ENCODE measurements at places on chromosomes 3 and 15.
A peak's percentile ranks its signal among the peaks of the same experiment; 100 is the strongest.

DNA sequence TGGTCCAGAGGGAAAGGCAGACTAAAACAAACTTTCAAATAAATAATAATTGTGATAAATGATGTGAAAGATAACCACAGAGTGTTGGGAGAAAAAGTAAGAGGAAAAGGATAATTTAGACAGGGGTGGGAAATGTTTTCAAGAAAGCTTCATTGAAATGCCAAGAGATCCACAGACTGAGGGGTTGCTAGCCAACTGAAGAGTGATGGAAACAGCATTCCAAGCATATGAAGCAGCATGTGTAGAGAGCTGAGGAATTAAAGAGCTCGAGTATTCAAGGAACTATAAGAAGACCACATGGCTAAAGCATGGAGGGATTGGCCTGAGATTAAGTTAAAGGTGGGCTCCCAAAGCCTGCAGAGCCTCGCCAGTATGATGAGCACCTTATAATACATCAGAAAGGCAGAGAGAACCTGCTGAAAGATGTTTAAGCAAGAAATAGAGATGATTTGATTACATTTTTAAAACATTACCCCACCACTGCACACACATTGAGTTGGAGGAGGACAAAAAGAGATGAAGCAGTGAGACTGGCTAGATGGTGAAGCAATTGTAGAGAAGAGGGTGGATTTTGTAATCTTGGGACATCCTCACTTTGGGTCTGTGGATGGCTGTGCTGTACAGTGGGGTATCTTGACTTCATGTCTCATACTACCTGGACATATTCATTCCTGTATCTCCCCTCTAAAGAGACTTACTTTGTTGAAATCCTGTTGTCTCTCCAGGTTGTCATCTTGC lies 100.8 kb downstream of the STAC start:
- no peak for DNase-seq

DNA sequence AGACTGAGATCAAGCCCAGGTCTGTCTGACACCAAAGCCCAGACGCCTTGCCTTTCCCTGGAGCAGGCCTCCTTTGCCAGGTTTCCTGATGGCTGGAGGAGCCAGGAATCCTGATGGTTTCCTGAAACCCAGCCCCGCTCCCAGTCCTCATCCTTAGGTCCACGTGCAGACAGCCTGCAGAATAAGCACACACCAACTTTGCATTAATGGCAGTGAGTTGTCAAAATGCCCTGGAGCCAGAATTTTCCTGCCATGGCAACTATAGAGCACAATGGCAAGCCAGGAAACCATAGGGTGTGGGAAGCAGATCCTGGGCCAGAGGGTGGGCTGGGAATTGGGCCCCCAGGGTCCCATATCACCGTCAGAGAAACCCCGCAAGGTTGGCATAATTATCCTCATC lies 67.4 kb upstream of the HRH1 start:
- no peak for DNase-seq

DNA sequence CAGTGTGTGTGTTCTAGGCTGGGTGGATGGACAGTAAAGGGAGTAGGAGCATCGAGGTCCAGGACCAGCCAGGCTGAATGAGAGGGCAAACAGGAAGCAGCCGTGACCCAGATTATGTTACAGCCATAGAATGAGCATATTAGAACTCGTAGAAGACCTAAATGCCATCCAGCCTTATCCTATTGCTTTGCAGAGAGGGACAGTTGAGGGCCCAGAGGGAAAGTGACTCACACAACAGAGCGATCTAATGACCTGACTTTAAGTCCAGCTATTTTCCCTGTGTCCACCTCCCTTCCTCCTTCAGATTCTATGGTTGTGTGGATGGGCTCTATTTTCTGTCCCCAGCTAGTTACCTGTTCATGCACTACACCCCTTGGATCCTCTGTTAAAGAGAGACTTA lies 634.1 kb upstream of the TBL1XR1 start:
- no peak for DNase-seq

- DNase-seq, result no peak
Measured at GRCh38 chr3:5090197-5090596, 31.9 kb upstream of the ARL8B start.

- DNase-seq, result peak; percentile 32
Measured at GRCh38 chr3:128584412-128585020, 66.1 kb downstream of the RPN1 start.

DNA sequence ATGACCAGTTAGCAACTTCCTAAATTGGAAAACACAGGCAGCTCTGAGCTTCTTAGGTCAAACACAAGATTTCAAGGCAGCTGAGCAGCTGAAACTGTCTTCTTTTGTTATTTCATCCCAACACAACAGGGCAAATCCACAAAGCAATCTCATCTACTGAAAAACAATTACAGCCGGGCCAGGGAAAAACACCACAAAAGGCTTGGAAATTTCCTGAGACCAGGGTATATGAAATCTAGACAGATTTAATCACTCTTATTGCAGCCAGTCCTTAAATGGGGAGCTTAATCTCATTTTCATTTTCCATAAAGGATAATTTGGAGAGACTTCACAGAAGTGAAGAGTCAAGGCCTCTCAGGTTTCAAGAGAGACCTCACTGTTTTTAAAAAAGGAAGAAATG lies 181.8 kb downstream of the SSR3 start:
- DNase-seq, result no peak

DNA sequence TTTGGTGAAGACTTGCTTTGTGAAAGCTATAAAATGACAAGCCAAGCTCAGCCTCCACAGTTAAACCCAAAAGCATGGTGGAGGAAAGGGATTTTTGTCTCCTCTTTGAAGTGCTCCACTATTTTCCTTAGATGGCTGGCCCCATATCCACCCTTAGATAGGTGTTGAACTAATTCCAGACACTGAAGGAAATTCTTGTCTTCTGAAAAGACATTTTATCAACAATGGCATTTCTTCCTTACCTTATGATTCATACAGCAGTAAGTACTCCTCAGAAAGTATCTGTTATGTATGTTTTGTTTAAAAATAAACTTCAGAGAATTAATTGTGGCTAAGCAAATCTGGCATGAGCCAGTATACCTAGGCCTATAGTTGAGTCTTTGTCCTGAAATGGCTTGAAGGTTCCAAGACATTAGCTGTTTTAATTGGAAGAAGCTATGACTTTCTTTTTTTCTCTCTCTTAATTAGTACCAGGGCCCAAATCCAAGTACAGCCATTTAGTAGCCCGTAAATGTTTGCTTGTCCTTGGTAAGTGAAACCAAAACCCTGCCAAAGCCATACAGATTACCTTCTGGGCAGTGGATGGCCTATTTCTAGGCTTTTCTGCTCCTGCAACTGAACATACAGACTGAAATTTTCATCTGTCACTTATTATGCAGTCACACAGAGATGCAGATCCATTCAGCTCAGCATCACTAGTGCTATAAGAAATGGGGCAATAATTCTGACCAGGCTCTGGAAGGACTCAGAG lies 5.1 kb upstream of the BFSP2 start:
- no peak for DNase-seq

GRCh38 chr15:39075311-39075710 lies 505.6 kb upstream of the THBS1 start:
- DNase-seq, result no peak

DNA sequence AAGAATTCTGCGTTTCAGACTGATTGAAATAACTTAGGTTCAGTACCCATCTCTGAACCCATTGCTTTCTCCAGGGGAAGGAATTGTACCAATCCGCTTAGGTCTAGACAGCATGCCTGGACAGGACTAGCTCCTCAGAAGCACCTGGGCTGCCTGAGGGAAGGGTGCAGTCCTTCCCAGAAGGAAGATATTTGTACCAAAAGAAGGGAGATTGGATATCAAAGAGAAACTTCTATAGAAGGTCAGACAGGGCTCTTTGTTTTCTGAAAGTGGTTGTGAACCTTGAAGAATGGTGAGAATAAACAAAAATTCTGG lies 133.8 kb upstream of the LRTM1 start:
- no peak for DNase-seq

DNA sequence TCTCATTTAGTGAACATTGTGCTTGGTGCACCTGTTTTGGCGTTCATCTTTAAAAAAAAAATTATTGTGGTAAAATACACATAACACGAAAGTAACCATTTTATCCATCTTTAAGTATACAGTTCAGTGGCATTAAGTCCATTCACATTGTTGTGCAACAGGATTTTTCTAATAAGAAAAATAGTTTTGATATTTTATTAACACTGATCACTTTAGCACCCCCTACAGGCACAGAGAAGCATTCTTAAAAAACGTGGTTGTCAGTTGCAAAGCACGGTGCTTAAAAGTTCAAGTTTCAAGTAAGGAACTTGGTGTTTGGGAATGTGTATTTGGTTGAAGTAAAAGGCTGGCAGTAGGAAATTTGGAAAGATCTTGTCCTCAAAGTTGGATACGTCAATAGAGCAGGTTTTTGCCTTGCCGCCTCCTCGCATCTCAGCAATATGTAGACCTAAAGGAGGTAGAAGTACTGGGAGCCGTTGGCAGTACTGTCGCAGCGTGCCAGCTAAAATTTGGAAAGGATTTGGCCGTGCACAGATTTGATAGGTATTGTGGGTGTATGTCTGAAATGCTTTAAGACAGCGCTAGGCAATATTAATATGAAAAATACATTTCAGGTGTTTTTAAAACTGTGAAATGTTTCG lies 110.4 kb downstream of the LRRC28 start:
- DNase-seq, result no peak

DNA sequence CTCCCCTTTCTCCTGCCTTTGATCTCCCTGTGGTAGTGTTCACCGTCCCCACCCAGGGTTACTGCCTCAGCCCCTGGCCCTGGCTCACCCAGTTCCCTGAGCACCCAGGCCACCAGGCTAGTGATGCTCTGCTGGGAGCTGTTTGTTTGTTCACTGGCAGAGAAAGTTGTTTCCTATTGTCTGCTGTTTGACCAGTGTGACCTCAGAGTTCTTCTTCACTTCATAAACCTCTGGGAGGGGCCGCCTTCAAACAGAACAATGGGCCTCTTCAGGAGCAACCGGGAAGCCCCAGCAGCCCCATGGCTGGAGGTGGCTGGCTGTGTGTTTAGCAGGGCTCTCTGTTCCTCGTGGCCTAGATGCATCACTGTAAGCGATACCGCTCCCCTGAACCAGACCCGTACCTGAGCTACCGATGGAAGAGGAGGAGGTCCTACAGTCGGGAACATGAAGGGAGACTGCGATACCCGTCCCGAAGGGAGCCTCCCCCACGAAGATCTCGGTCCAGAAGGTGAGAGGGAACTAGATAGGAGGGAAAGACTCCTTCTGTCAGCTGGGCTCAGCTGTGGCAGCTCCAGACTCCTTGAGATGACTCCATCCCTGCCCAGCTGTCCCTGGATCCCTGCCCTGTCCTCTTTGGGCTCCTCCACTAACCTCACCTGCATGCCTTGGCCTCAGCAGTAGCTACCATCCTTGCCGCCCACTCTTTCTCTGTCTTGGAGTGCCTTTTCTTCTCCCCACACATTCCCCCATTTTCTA lies 3.4 kb downstream of the CLK3 start:
- no peak for DNase-seq

DNA sequence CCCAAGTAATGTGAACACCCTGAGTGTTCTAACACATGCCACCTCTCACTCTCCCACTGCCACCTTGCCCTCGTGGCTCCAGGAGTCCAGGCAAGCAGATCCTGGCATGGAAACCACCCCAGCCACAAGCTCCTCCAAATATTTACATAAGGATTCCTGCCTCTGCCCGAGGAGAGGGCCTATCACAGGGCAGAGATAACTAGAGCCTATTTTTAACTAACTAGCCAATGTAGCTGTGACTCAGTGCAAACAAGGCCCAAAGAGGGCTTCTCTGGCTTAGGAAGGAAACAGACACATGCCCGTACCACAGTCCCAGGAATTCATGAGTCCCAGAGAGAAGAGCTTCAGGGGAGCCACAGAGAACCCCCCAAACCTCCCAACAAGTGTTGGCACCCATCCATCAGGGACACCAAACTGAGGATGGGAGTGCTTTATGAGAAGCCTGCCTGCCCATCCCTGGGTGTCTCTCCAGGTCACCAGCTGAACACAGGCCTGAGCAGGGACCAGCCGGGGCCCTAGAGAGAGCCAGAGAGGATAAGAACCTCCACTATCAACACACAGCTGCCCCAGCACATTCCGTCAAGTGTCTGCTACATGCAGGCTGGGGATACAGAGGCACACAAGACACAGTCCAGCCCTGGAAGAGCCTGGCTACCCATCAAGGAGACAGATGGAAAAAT lies 9.2 kb downstream of the FYCO1 start:
- DNase-seq, result no peak

- no peak for DNase-seq
Measured at GRCh38 chr15:59140422-59141226, 35.7 kb downstream of the CCNB2 start.

GRCh38 chr3:117133066-117133465 lies 423.5 kb downstream of the TUSC7 start:
- DNase-seq, result no peak

DNA sequence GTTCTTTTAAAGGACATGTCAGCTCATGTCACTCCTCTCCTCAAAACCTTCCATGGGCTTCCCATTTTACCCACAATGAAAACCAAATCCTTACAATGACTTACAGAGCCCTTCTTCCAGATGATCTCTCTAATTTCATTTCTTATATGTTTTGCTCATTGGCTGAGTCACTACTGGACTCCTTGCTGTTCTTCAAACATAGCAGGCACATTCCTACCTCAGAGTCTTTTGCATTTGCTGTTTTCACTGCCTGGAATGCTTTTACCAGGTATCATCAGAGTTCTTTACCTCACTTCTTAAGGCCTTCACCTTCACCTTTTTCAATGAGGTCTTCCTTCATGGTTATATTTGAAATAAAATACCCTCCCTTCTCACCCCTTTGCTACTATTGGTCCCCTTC lies 57.3 kb downstream of the NECTIN3 start:
- DNase-seq, result no peak

DNA sequence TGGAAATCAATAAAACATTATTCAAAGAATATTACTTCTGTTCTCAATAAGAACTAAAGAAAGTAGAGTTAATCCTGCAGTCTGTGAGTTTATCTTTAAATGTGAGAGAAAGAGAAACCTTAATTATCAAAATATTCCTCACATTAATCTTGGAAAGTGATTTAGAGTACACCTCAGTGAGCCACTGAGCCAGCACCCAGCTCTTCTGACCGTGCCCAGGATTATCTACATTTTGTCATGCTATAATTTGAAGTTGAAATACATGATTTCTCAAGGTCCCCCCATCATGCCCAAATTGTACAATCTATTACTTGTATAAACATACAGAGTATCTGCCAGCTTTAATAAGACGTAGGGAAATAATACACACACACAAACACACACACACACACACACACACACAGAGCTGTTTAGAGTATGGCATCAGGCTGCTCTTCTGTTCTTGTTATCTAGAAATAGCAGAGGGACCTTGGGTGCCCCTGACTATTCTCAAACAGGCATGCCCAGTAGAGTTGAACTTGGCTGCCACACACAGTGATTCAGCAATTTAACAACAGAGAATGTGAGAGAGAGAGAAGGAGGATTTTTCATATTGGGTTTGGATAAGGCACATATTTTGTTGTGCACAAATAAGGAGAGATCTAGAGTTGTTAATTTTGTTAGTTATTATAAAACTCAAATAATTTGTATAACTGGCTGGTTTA lies 74.4 kb downstream of the P2RY1 start:
- DNase-seq, result no peak

DNA sequence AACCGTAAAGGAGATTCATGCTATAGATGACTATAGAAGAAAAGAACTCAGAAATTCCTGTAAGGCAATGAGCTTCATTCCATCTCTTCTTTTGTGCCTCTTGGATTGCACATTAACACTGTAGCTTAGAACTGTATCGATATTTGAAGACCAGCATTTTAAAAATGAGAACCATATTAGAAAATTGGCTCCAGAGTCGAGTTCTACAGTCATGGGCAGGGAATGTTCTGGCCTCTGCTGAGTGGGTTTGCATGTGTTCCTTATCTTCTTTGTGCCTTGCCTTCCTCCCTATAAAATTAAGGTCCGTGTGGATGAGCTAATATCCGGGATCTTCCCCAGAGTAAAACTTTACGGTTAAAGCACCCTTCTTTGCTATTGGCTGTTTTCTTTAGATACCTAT lies 77.4 kb upstream of the PLCL2 start:
- no peak for DNase-seq
